Naive thymus-derived CD4-positive, alpha-beta T cell (primary cell): ENCODE measurements at places on chromosomes 7 and 10. TPM values are rescaled to one million over a fixed set of nuclear protein-coding genes. Genes with fewer than 3 reads are reported as not detected.

Gene ICA1
- polyA plus RNA-seq = 0.75 TPM

Gene NPM3
- polyA plus RNA-seq = 10.3 TPM

DNA sequence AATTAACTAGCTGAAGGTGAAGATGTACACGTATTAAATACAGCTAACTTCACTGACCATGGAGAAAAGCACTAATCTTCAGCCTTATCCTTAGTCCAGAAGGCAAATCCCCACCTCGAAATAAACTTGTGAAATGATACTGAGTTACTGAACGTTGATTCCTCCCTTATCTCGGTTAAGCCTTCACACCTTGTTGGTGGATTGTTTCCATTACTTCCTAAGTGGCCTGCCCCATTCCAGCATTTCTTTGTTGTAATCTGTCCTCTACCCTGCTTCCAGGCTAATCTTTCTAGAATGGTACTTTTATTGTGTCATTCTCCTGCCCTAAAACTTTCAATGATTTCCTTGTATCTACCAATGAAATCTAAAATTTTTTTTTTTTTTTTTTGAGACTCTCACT lies 68.6 kb downstream of the BUB3 start:
- no peak for DNase-seq

- DNase-seq = no peak
Observed at GRCh38 chr7:29005829-29006228, 47.7 kb upstream of the TRIL start.

Gene PCLO
- not detected for polyA plus RNA-seq
